ENCODE measurements at places on chromosomes 4 and X. TPM values are rescaled to one million over a fixed set of nuclear protein-coding genes. Genes with fewer than 3 reads are reported as not detected.

DNA sequence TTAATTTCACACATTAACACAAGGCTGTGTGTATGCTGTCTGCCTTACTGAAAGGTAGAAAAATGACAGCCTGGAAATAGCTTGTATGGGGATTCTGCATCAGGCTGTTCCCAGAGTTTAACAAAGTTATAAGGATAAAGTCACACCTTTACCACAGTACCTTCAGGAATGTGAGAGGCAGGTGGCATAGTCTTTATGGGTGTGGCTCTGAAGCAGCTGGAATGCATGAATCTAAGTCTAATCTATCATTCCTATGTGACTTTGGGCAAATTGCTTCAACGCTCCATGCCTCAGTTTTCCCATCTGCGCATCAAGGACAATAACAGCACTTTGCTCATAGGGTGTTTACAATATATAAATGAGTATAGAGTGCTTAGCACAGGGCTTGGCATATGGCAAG, 84.2 kb upstream of the EGFL6 start:
- no peak for DNase-seq
- H3K27me3 ChIP-seq, result peaks cover 13% of the 10 kb centered on the region
- H3K36me3 ChIP-seq, result no peaks in the 10 kb centered on the region
- no peak overlapping the region for H3K27ac ChIP-seq
- peaks cover 4% of the 10 kb centered on the region for H3K4me1 ChIP-seq
- H3K4me3 ChIP-seq, result no peak overlapping the region

The RNF150 gene
- total RNA-seq, result 3.2 TPM

The ADGRL3 gene
- total RNA-seq, result 0.44 TPM

DNA sequence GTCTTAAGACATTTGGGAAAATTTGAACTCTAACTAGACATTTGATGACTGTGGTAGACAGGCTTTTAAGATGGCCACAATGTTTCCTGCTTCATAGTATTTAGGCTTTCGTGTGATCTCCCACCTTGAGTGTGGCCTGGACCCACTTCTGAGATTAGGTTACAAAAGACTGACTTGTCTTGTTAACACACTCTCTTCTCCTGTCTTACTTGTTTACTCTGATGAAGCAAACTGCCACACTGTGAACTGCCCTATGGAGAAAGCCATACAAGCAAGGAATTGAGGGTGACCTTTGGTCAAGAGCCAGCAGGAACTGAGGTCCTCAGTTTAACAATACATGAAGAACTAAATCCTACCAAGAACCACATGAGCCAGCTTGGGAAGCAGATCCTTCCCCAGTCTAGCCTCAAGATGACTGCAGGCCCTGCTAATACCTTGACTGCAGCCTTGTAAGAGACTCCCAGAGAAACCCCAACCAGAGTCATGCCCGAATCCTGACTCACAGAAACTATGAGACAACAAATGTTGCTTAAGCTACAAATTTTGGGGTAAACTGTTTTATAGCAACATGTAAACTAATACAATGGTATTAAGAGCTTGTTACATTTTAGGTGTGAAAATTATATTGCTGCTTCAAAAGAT, 20.3 kb downstream of the UBA6 start:
- no peak overlapping the region for H3K27ac ChIP-seq
- H3K27me3 ChIP-seq, result no peaks in the 10 kb centered on the region
- H3K4me3 ChIP-seq, result no peak overlapping the region
- H3K36me3 ChIP-seq, result peaks cover 3% of the 10 kb centered on the region
- DNase-seq, result no peak
